ENCODE measurements at places on chromosomes 1 and 21. TPM values are rescaled to one million over a fixed set of nuclear protein-coding genes. Genes with fewer than 3 reads are reported as not detected.

GRCh38 chr1:32741413-32742198 lies 39.0 kb upstream of the SYNC start:
- H3K4me1 ChIP-seq = peaks cover 17% of the 10 kb centered on the region
- H3K27ac ChIP-seq = peak overlapping the region; percentile 30
- peaks cover 10% of the 10 kb centered on the region for H3K36me3 ChIP-seq
- peaks cover 11% of the 10 kb centered on the region for H3K27me3 ChIP-seq

DNA sequence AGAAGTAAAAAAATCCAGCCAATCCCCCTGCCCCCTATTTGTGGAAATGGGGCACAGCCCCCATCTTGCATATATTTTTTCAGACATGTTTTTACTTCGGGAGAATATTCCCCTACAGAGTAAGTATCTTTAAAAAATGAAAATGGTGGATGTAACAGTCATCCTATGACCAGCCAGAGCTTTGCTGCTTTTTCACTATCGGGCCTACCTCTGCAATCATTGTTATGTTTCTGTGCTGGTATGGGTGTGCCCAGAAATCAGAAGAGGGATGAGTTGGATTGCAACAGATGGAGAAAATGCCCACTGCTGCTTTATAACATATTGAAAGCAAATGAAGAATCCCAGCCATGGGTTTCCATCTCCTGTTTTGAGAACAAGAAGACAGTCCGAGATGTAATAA lies 2.9 kb downstream of the CD247 start:
- no peaks in the 10 kb centered on the region for H3K36me3 ChIP-seq
- peaks cover 2% of the 10 kb centered on the region for H3K27me3 ChIP-seq
- peaks cover 2% of the 10 kb centered on the region for H3K4me1 ChIP-seq
- no peak overlapping the region for H3K4me3 ChIP-seq
- no peak for DNase-seq

IQCC gene
- total RNA-seq = 1.9 TPM

GRCh38 chr1:236887081-236887480 lies 92.0 kb downstream of the MTR start:
- no peak overlapping the region for H3K27ac ChIP-seq
- H3K36me3 ChIP-seq = peaks cover 49% of the 10 kb centered on the region
- H3K4me3 ChIP-seq = no peak overlapping the region
- peaks cover 15% of the 10 kb centered on the region for H3K4me1 ChIP-seq
- H3K27me3 ChIP-seq = peaks cover 6% of the 10 kb centered on the region
- DNase-seq = no peak

HORMAD1 gene
- total RNA-seq = not detected

DIRAS3 gene
- total RNA-seq = 0.49 TPM

GRCh38 chr1:77413541-77414335 lies 131.9 kb downstream of the AK5 start:
- no peak for DNase-seq
- H3K27me3 ChIP-seq = no peaks in the 10 kb centered on the region
- no peak overlapping the region for H3K27ac ChIP-seq
